ENCODE measurements at places on chromosomes 11 and 22. TPM values are rescaled to one million over a fixed set of nuclear protein-coding genes. Genes with fewer than 3 reads are reported as not detected.

KCNJ5 gene
- not detected for total RNA-seq

MPZL3 gene
- total RNA-seq = 6.4 TPM

MS4A14 gene
- 1.0 TPM for total RNA-seq

SAA2 gene
- total RNA-seq = 4.1 TPM

TMEM225 gene
- total RNA-seq = not detected

USP2 gene
- total RNA-seq = 0.13 TPM

CHADL gene
- total RNA-seq = not detected

UPK3A gene
- total RNA-seq = not detected

OR5P2 gene
- not detected for total RNA-seq

RCOR2 gene
- 0.16 TPM for total RNA-seq

CLDN5 gene
- not detected for total RNA-seq

DNA sequence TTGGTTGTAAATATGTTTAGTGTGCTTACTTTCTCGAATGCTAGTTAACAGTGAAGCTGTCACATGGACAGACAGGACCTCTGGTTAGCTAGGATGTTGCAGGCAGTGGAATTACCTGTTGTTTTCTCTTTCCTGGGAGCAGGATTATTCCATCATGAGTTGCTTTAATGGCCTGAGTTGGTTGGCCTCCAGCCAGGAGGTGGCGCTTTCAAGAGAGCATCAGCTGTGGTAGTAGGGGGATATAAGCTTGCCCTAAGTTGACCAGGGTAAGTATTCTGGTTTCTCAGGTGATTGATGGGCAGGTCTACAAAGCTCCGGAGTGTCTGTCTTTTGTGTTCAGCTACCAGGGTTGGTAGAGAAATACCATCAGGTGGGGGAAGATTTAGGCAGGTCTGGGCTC lies 43.5 kb downstream of the NELL1 start:
- DNase-seq = no peak

DNA sequence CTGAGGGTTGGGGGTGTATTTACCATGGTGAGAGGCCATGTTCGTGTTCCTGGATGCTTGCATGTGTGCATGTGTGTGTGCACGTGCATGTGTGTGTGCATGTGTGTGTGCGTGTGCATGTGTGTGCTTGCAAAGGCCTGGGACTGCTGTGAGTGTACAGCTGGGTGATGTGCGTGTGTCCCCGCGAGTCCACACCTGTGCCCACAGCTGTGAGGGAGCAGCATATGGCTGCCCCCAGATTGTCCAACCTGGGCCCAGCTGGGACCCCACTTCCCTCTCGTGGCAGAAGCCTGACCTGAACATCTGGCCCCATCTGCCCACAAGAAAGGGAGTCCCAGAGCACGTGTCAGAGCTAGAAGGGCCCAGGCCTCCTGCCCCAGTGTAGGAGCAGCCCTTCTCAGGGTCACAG lies 8.4 kb upstream of the CD248 start:
- no peak for DNase-seq

DNA sequence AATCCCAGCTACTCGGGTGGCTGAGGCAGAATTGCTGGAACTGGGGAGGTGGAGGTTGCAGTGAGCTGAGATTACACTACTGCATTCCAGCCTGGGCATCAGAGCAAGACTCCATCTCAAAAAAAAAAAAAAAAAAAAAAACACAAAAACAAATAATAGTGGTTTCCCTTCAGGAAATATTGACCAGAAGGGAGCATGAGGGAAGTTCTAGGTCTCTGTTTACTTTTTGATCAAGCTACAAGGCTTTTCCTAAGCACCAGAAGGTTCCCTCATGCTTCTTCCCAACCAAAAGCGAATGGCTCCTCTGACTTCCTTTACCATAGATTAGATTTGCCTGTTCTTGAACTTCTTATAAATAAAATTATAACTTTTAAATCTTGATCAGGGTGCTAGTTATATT lies 18.3 kb downstream of the MYO18B start:
- DNase-seq = no peak

DNA sequence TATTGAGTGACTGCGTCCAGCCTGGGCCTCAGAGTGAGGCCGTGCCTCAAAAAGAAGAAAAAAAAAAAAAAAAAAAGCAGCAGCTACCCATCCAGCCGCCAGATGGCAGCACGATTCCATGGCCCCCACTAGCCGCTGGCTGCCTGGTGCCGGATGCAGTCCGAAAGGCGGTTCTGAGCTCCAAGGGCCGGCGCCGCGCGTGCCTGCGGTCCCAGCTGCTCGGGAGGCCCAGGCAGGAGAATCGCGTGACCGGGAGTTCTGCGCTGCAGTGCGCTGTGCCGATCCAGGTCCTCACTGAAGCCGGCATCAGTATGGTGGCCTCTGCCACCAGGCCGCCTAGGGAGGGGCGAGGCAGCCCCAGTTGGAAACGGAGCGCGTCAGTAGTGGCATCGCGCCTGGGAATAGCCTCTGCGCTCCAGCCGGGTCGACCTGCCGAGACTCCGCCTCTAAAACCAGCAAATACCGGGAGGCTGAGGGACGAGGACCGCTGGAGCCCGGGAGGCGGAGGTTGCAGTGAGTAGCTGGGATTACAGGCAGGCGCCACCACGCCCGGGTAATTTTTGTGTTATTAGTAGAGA lies 19.3 kb downstream of the SCARF2 start:
- DNase-seq = no peak

- no peak for DNase-seq
Measured at GRCh38 chr22:38172832-38173640, 8.6 kb downstream of the PLA2G6 start.

GRCh38 chr22:33272180-33272579 lies 214.0 kb upstream of the SYN3 start:
- no peak for DNase-seq

DNA sequence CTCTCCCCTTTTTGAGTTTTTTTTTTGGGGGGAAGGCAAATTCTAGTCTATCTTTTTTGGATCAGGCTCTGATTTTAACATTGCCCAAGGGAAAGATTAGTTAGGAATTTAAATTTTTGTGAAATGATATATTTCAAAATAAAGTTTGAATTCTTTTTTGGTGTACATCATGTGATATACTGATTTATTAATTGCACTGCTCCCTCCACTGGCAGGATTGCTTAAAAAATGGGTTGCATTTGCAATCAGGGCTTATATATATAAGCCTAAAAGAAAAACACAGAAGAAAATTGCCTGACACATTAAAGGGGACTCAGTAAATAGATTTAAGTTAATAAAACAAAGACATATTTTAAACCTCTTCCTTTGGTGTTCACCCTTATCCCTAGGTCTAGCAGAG lies 1.2 kb downstream of the DYNC2H1 start:
- no peak for DNase-seq

GRCh38 chr22:33897448-33897835 lies 22.8 kb downstream of the LARGE1 start:
- no peak for DNase-seq

DNA sequence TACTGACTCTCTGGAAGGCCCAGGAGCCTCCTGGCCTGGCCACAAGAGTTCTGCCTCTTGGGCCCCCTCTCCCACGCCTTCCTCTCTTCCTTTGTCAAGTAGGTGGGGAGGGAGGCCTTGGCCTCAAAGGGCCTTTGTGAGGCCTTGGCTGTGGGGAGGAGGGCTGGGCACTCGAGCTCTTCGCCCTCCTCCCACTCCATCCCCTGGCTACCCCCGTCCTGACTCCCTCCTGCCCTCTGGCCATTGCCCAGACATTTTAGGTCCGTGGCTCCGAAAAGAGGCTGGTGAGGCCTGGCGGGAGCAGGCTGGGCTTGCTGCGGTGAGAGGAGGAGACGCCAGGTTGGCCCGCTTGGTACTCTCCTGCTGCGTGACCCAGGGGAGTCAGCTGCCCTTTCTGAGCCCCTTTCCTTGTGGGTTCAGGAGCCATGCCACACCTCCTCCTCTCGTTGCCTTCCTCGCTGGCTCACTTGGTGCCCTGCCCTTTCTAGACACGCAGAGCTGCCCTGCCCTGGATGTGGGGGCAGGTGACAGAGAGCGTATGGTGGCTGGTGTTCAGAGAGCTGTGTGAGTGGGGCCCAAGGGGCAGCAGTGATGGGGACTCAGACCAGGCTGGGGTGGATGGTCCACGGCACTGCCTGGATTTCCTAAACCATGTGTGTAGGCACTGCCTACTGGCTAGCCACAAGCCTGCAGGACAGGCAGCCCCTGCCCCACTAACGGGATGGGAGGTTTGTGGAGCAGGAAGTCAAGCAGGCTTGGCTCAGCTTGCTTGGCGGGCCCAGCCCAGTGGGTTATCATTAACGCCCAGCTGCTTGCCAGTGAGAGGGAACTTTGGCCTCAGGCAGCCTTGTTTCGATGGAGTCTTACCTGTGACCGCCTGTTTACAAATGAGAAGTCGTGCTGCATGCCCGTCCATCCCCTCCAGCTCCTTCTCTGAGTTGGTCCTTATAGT lies 15.8 kb upstream of the OMP start:
- DNase-seq = no peak

DNA sequence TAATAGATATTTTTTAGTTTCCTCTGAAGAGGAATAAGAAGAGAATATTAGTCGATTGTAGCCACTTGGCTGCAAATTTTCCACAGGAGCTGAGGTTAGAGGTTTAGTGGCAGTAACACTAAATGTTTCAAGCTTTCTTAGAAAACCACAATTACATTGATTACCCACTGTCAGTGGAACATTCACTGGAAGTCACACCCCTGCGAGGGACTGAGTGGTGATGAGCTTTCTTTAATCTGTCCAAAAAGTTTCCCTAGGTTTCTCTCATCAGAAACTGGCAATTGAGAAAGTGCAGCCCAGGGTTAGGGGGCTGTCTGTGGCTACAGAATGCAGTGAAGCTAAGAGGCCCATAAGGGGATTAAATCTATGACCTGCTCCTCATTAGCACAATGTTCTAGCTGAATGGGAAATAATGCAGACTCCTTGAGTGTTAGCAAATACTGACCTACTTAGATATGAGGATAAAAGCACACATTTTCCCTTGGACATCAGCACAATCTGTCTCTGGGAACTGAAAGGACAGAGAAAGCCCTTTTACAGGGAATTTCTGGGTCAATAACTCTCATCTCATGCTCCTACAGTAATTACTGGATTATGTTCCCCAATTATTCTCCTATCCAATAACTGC lies 189.5 kb downstream of the FAM76B start:
- no peak for DNase-seq

- DNase-seq = no peak
Measured at GRCh38 chr11:44610186-44610955, 44.9 kb downstream of the CD82 start.

DNA sequence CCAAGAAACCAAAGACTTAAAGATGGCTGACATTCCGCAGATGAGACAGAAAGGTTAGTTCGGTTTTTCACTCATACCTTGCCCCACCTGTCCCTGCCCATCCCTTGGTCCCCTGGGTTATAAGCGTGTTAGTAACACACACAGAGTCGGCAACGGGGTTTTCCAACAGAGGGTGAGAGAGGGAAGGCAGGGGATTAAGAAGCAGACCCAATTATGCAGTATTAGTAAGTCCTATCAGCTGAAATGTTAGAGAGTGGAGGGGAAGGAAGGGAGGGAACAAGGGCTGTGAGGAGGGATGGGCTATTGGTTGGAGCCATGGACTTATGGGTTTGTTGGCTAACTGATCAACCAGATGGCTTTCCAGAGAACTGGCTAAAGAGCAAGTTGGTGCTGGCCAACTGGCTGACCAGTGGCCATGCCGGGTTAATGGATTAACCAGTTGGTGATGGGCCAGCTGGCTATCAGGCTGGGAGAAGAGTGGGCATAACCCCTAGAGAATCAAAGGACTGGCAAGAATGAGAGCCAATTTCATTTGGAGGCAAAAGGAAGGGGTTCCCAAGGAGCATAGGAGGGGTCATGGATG lies 45.5 kb downstream of the NRXN2 start:
- no peak for DNase-seq

DNA sequence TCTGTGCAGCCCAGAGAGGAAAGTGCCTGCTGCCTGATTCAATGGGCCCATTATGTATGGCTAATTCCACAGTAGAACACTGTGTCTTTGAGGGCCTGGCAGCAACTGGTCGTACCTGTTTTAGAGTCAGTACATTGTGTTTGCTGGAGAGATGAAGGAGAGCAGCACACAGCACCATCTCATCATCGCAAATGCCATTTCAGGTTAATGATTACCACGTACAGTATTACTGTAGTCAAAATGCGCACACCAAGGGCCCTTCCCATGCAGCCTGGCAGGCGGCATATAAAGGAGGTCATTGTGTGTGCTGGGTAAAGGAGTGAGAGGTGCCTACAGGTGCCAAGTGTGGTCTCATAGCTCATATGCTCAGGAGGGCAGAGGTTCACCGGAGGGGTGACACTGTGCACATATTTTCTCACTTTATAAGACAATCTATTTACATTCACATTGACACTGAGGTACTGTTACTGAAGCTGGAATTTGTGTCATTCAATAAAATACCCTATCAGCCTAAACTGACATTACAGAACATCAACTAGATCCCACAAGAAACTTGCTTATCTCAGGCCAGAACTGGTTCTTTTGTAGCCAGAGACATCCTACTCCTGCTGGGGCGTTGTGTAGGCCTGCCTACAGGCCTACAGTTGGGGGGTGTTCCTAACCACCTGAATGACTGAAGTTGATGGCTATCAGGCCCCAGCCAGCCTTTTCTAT lies 90.4 kb downstream of the APIP start:
- no peak for DNase-seq

- DNase-seq = no peak
Measured at GRCh38 chr11:118703563-118704106, 24.2 kb upstream of the TREH start.

- no peak for DNase-seq
Measured at GRCh38 chr11:131204765-131205380, 165.5 kb upstream of the NTM start.

GRCh38 chr22:41770715-41771468 lies 29.6 kb upstream of the CCDC134 start:
- DNase-seq = no peak

- no peak for DNase-seq
Measured at GRCh38 chr22:39624501-39624821, 53.9 kb downstream of the CACNA1I start.

- DNase-seq = no peak
Measured at GRCh38 chr11:103894673-103895072, 141.8 kb upstream of the DDI1 start.

DNA sequence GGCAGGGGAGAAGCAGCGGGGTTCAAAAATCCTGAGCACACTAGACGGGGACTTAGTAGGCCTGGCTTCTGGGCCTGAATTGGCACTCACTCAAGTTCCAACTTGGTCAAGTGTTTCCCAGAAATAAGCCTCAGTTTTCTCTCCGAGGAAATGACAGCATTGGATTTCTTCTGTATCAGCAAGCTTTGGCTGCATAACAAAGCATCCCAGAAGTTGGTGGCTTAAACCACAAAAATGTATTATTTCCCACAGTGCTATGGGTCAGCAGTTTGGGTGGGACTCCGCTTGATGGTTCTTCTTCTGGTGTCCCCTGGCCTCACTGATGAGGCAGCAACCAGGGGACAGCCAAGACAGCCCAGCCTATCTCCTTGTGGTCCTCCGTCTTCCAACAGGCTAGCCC lies 1.6 kb upstream of the CYTH4 start:
- DNase-seq = no peak

GRCh38 chr11:82907371-82907770 lies 5.8 kb downstream of the DDIAS start:
- no peak for DNase-seq

DNA sequence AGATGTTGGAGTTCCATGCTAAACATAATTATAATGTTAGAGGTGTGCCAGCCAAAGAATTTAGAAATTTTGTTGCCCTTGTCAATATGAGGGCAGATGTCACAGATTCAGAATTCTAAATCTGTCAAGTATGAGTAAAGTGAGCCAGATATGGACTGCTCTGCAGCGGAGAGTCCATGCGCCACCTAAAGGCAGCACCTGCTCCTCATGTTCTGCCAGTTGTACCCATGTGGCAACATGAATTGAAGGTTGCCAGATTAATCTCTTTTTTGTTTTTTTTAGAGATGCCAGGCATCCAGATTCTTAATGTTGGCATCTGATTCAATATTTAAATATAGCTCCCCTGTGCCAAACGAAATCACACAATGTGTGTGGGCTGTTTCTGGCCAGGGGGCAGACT lies 678.6 kb upstream of the ANO5 start:
- DNase-seq = no peak

All from GM12878 (cell line).